ENCODE measurements at places on chromosomes 16 and 17. TPM values are rescaled to one million over a fixed set of nuclear protein-coding genes. Genes with fewer than 3 reads are reported as not detected.

VTN gene
- not detected for total RNA-seq

PHOSPHO1 gene
- total RNA-seq, result under 0.01 TPM

TRIM16 gene
- total RNA-seq, result 35.3 TPM

HOXB1 gene
- not detected for total RNA-seq

ABCC12 gene
- total RNA-seq, result under 0.01 TPM

CACNA1H gene
- total RNA-seq, result under 0.01 TPM

SPATA22 gene
- total RNA-seq, result 1.1 TPM

CD300E gene
- not detected for total RNA-seq

KCNH6 gene
- total RNA-seq, result not detected

OR1F1 gene
- not detected for total RNA-seq

PRR15L gene
- not detected for total RNA-seq

BCAS3 gene
- 15.1 TPM for total RNA-seq
